ENCODE measurements at places on chromosomes 6 and 20. TPM values are rescaled to one million over a fixed set of nuclear protein-coding genes. Genes with fewer than 3 reads are reported as not detected.

PABPC1L gene
- total RNA-seq: 3.3 TPM

OR12D3 gene
- not detected for total RNA-seq

HSD17B8 gene
- total RNA-seq: 8.6 TPM

KHDC1L gene
- not detected for total RNA-seq

TFAP2A gene
- total RNA-seq: 2.1 TPM

ASF1A gene
- 23.4 TPM for total RNA-seq

GPLD1 gene
- total RNA-seq: not detected

BANF2 gene
- total RNA-seq: not detected

AKAP12 gene
- total RNA-seq: 309 TPM

JPH2 gene
- not detected for total RNA-seq

BHLHE23 gene
- total RNA-seq: not detected

FRS3 gene
- total RNA-seq: 1.2 TPM

SLC22A7 gene
- not detected for total RNA-seq

MAK gene
- under 0.01 TPM for total RNA-seq

PAK5 gene
- total RNA-seq: not detected

BIRC7 gene
- not detected for total RNA-seq

DXO gene
- 11.6 TPM for total RNA-seq

DHX35 gene
- 9.9 TPM for total RNA-seq

OOEP gene
- total RNA-seq: not detected

PXDC1 gene
- total RNA-seq: 104 TPM

ZNF335 gene
- 9.5 TPM for total RNA-seq

BRD2 gene
- total RNA-seq: 52.1 TPM

CRISP2 gene
- total RNA-seq: not detected

MUC21 gene
- total RNA-seq: not detected

FOXC1 gene
- 13.8 TPM for total RNA-seq

TGM3 gene
- not detected for total RNA-seq

CGA gene
- not detected for total RNA-seq

FLRT3 gene
- total RNA-seq: 0.18 TPM

SAMD5 gene
- total RNA-seq: 2.6 TPM

PEX6 gene
- total RNA-seq: 21.7 TPM

ENPP3 gene
- under 0.01 TPM for total RNA-seq

FNDC1 gene
- not detected for total RNA-seq

MUCL3 gene
- not detected for total RNA-seq
